ENCODE measurements at places on chromosomes 1 and 21. TPM values are rescaled to one million over a fixed set of nuclear protein-coding genes. Genes with fewer than 3 reads are reported as not detected.

GRCh38 chr1:4801192-4801924 lies 146.9 kb downstream of the AJAP1 start:
- DNase-seq: no peak

DNA sequence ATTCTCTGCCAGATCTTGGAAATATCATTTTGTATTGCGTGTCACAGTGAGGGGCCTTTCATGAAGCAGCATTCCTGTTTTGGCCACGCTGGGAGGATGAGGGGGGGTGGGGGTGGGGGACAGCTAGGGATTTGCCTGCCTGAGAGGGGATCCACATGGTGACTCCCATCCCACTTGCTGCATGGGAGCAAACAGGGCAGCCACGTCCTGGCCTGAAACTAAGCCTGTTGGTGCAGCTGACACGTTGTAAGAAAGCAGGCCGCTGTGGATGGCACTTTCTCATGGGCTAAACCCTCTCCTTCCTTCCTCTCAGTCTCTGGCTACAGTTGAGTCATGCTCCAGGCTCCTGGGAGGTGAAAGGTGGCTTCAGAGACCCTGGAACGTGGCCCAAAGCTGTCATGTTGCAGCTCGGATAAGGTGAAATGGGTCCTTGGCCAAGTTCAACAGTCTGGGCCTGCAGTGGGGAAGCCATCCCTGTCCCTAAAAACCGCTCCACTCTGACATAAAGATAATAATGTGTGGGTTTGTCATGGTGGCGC lies 346.7 kb upstream of the VAMP3 start:
- no peak for DNase-seq

Gene CHODL
- total RNA-seq: 0.20 TPM

Gene SYNC
- total RNA-seq: not detected

DNA sequence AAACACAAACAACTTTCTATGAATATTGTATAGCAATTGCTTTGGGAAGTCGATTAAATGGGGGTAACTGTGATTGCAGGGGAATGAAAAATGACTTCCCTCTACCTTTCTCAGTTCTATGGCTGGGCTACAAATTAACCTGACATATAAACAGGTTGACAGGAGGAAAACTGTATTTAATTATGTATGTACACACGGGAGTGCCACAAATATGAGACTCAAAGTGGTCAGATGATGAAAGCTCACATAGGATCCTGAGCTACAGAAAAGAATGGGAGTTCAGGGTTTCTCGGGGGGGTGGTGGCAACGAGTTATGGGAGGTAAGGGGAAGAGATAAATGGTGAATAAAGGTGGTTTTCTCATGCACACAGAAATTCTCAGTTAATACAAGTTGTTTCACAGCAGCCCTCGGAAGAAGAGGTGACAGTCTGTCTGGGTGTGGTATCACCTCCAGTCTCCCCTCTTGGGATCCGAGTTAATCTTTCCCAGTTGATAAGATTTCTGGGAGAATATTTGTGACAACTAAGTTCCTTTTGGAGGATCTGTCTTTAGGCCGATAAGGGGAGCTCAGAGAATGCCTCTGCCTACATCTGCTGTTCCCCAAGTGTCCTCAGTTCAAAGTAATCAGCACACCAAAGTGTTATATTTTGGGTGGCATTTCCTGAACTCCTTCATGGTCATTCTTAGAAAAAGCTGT lies 26.3 kb downstream of the GADD45A start:
- no peak for DNase-seq

Gene CAMTA1
- 47.3 TPM for total RNA-seq

- no peak for DNase-seq
Measured at GRCh38 chr1:55235722-55236121, 20.6 kb upstream of the USP24 start.

DNA sequence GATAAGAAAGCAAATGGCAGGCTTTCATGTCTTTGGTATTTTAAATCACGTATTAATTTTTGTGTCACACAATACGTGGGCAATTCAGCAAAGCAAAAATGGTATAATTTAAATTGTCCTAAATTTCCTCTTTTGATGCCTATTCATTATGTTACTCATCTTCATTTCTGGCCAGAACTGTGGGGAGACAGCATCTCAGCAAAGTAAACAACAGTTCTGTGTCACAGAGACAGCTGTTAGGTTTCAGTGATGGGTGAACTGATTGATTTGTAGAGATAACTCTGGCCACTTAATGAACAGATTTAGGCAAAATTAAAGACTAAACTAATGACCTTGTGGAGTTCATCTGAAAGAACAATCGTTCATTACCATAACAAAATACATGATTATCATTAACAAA lies 49.2 kb downstream of the FH start:
- DNase-seq: no peak

GRCh38 chr21:45056917-45057560 lies 17.3 kb upstream of the ADARB1 start:
- no peak for DNase-seq

Gene CLCA2
- not detected for total RNA-seq

DNA sequence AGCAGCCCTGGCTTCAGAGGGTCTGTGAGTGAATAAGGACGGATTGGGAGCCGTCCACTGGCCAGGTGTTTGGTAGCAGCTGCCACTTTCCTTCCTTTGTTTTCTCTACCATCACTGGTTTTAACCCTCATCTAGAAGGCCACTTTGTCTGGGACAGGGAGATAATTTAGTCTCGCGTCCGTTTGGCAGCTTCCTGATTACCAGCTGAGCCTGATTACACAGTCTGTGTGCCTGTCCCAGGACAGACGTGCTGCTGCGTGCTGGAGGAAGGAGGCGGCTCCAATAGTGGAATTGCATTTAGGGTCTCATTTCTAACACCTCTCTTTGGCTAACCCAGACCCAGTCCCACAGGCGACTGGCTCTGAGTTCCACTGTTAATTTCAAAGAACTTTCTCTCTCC lies 24.6 kb upstream of the CASQ2 start:
- DNase-seq: no peak

Gene NBPF26
- 36.2 TPM for total RNA-seq

DNA sequence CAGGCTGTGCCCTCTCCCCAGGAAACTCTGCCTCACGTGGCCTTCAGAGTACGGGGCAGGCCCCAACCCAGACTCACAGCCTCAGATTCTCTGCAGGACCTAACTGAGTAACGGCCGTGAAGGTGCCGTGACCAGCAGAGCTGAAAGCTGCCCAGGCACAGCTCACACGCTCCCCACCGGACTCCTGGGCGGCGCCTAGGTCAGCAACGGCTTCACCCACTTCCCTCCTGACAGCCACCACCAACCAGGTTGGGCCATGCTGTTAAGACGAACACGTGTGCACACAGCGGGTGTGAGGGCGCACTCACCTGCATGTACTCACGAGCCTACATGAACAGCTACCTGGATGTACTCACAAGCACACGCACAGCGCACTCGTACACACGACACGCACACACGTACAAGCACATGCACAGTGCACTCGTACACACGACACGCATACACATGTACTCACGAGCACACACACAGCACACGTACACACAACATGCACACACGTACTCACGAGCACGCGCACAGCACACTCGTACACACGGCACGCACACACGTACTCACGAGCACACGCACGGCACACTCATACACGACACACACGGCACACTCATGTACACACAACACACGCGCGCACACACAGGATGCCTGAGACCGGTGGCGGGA lies 8.7 kb upstream of the TNFRSF4 start:
- DNase-seq: no peak

DNA sequence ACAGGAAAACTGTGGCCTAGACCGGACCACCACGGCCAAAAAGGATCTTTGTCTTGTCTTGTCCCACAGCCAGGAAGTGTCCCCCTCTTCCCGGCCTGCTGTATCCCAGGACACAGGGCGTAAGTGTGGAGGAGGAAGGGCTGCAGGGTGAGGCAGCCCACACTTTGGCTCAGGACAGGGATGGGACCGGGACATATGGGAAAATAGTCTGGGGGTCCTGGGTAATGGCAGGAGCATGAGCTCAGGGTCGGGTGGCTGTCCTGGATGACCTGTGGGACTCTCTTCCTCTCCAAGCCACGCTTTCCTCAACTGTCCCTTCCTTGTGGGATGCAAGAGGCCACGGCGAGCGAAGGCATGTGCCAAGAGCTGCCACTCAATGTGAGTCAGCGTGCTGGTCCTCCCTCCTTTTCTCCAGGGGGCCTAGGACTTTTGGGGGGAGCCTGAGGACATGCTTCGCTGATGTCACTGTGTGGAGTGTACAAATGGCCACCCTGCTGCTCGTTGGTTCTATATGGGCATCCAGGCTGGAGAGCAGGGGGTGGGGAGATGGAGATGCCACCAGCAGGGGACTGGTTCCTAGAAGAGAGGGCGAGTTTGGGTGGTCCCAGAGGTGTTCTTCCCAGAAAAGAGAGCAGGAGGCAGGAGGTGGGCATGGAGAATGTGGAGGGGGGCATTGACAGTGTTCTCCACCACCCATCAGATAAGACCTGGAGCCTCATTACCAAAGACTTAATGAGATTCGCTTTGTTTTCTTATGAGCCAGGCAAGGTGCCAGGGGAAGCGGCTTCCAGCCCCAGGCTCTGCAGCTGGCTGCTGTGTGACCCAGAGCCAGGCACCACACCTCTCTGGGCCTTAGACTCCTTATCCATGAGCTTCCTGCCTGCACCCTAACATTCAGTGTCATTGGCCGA lies 11.5 kb upstream of the PADI1 start:
- no peak for DNase-seq

DNA sequence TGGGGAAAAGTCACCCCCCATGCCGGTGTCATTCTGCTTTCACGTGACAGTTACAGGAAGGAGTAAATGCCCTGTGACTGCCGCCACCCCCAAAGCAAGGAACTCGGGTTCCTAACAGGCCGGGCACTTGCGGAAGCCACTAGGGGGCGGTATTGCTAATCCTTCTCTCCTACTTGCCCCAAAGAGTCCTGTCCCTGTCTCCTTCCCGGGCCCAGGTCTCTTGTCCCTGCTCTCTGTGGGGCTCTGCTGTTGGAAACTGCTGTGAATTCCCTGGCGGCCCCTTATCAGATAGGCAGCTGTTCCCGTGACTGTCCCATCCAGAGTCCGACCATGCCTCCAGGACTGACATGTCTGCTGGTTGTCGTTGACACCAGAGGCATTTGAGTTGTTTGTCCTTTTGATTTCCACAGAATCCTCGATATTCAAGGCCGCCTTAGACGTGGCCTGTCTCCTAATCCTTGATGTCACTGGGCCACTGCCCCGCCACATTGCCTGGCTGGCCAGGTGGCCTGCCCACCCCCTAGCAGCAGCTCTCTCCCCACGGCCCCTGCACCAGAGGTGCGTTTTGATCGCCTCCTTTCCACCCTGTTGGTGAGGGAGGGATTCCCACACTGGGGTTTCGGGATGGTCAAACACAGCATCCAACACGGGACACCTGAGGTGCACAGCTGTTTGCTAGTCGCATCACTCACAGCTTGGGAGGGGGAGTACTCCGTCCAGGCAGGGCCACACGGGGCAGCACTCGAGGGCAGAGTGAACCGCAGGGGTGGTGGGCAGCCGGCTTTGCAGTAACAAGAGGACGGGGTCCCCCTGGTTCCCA lies 37.3 kb downstream of the CHAF1B start:
- DNase-seq: peak; percentile 46

- DNase-seq: no peak
Measured at GRCh38 chr1:8461351-8462110, 143.6 kb downstream of the SLC45A1 start.
